Sigmoid colon (tissue), 7 donors: ENCODE measurements at places on chromosomes 12 and 14. TPM values are rescaled to one million over a fixed set of nuclear protein-coding genes. Genes with fewer than 3 reads are reported as not detected.

GRCh38 chr14:76965232-76965631 is 63.3 kb downstream of the IRF2BPL start:
- H3K4me3 ChIP-seq = no peak overlapping the region
- no peak overlapping the region for H3K27ac ChIP-seq
- H3K27me3 ChIP-seq = no peaks in the 10 kb centered on the region
- no peak for DNase-seq
- H3K36me3 ChIP-seq = no peaks in the 10 kb centered on the region

DNA sequence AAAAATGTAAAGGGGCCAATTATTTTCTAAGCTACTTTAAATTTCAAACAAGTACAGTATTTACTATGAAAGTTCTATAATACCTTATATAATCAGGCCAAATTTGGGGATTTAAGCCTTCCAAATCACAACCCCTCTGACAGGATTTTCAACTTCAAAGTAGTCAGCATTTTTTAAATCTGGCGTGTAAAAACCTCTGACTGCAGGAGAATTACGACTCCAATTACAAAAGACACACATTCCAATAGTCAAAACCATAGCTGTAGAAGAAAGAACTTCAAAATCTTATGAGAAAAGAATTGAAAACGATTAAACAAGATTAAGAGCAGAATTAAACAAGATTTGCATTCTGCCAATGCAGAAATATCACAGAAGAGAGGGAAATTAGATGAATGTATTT is 12.7 kb downstream of the OSBPL8 start:
- H3K4me1 ChIP-seq = peaks cover 6% of the 10 kb centered on the region
- H3K4me3 ChIP-seq = no peak overlapping the region
- DNase-seq = no peak
- H3K27ac ChIP-seq = no peak overlapping the region

DNA sequence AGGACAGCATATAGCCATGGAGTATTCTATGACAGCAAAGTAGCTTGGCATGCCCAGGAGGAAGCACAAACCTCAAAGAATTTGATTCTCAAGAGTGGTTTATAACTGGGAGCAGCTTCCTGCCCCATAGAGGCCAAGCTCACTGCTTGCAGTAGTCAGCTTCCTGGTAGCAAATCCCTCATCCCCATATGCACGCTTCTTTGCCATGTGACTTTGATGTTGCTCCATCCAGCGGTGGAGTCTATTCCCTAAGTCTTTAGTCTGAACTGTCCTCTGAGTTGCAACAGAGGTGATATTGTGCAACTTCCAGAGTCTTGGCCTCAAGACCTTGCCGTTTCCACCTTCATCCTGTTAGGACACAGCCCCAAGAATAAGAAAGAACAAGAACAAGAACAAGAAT is 996.8 kb upstream of the TMEM132C start:
- H3K4me3 ChIP-seq = no peak overlapping the region
- no peaks in the 10 kb centered on the region for H3K4me1 ChIP-seq
- no peaks in the 10 kb centered on the region for H3K27me3 ChIP-seq
- no peak for DNase-seq

DNA sequence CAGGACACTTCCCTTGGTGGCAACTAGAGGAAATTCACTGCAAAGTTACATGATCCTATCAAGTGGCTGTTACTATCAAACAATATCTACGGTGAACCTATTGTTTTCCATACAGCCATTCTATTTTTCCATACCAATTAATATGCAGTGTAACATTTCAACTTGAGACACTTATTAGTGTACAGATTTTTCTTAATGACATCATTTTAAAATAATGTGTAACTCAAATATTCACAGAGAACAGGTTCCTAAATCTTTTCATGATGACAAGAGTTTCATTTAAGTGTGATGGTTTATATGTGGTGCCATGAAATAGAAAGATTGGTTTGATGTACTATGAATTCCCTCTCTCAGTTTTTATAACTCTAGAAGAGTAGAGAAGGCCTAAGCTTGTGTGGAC is 291.2 kb upstream of the SOX5 start:
- H3K36me3 ChIP-seq = no peaks in the 10 kb centered on the region
- no peaks in the 10 kb centered on the region for H3K4me1 ChIP-seq
- no peak overlapping the region for H3K4me3 ChIP-seq

Gene PRR4
- 0.68 TPM for total RNA-seq

Gene NUP37
- 20.2 TPM for total RNA-seq

GRCh38 chr14:67977434-67978034 is 158.0 kb downstream of the RAD51B start:
- no peak overlapping the region for H3K4me3 ChIP-seq
- peaks cover 22% of the 10 kb centered on the region for H3K4me1 ChIP-seq
- peak overlapping the region; percentile 49 for H3K27ac ChIP-seq
- H3K27me3 ChIP-seq = no peaks in the 10 kb centered on the region
- no peaks in the 10 kb centered on the region for H3K36me3 ChIP-seq
- no peak for DNase-seq

DNA sequence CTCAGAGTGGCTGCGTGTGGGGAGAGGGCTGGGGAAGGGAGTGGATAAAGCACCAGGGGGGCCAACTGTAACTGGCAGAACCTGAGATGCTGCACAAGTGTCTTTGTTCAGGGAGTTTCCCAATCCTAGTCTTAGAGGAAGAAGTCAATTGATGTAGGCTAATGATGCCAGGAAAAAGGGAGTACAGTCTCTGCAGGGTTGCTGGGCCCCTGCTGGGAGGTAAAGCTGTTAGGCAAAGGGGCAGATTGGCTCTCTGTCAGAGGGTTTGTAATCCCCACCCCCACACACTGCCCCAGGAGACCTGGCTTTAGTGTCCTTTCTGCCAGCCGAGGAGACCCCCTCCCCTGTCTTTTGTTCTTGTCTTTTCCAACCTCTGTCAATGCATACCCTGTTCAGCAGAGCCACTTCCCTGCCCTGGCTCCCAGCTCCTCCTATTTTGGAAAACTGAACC is 178.4 kb downstream of the KCNA5 start:
- no peaks in the 10 kb centered on the region for H3K36me3 ChIP-seq
- no peak overlapping the region for H3K27ac ChIP-seq
- no peaks in the 10 kb centered on the region for H3K27me3 ChIP-seq
- H3K4me1 ChIP-seq = no peaks in the 10 kb centered on the region
- DNase-seq = no peak

GRCh38 chr14:63421226-63421625 is 102.5 kb upstream of the GPHB5 start:
- peaks cover 22% of the 10 kb centered on the region for H3K36me3 ChIP-seq
- no peaks in the 10 kb centered on the region for H3K27me3 ChIP-seq
- H3K4me3 ChIP-seq = no peak overlapping the region
- peaks cover 5% of the 10 kb centered on the region for H3K4me1 ChIP-seq

Gene MYO1A
- total RNA-seq = 1.8 TPM

Gene GPX2
- total RNA-seq = not detected

DNA sequence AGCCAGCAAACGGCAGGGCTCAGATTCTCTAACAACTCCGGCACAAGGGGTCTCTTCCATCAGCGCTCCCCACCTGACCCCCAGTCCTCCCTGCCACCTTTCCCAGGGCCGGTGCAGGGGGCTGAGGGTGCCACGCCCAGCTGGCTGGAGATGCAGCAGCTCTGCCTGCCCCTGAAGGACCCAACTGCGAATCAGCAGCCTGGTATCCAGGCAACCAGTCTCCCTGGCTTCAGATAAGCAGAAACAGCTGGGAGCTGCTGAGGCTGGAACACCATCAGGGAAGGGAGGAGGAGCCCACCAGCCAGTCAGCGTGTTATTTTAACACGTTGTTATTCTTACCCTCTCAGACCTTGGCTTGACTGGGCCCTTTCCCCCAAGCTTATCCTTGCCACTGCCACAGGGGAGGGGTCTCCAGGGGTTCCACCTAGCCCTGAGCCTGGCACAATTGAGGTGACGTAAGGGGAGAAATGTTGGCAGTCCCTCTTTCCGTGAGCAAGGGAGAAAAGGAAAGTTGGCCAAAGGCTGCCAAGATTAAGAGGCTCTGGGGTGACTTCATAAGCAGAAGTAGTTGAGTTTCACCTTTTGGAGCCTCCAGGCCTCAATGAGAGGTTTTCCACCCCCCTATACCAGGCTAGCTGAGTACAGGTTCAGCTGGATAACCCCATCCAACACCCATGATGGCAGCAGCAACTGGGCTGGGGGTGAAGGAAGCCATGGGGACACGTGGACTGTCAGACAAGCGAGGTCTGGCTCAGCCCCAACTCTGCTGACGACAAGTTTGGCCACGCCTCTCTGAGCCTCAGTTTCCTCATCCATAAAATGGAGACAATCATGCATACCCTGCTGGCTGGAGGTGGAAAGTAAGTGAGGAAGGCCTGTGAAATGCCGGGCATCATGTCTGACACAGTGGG is 91.1 kb downstream of the IRF2BPL start:
- peaks cover 28% of the 10 kb centered on the region for H3K4me1 ChIP-seq
- no peak overlapping the region for H3K4me3 ChIP-seq
- no peak for DNase-seq
- H3K36me3 ChIP-seq = no peaks in the 10 kb centered on the region

DNA sequence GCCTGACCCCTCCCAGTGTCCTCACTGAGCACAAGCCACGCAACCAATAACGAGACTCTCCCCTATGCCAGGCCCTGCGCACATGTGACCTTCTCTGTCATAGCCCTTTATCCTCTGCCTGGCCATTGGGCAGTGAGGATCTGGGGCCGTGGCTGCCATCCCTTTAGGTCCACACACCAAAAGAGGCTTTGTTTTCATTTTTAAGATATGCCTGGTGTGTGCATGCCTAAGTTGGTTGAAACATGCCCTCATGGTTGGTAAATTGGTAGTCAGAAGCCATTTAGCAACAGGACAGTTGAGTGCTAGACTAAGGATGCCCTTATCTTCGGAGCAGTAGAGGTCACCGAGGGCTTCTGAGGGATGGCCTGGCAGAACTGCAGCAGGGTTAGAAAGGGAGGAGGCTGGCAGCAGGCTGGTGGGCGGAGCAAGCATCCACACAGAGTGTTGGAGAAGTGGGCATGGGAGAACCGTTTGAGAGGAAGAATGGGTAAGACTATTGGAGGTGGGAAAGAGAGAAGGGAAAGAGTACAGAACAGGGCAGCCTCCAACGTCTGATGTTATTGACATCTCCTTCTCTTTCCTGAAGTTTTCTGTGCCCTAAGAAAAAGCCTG is 75.1 kb downstream of the SLC24A4 start:
- H3K27ac ChIP-seq = no peak overlapping the region
- DNase-seq = no peak
- H3K27me3 ChIP-seq = no peaks in the 10 kb centered on the region
- no peaks in the 10 kb centered on the region for H3K4me1 ChIP-seq
- H3K4me3 ChIP-seq = no peak overlapping the region

- DNase-seq = no peak
- no peaks in the 10 kb centered on the region for H3K36me3 ChIP-seq
- H3K27ac ChIP-seq = no peak overlapping the region
- no peak overlapping the region for H3K4me3 ChIP-seq
- H3K4me1 ChIP-seq = no peaks in the 10 kb centered on the region
- no peaks in the 10 kb centered on the region for H3K27me3 ChIP-seq
Observed at GRCh38 chr14:72213424-72213823, 281.2 kb downstream of the RGS6 start.

Gene PRH2
- 1.4 TPM for total RNA-seq

DNA sequence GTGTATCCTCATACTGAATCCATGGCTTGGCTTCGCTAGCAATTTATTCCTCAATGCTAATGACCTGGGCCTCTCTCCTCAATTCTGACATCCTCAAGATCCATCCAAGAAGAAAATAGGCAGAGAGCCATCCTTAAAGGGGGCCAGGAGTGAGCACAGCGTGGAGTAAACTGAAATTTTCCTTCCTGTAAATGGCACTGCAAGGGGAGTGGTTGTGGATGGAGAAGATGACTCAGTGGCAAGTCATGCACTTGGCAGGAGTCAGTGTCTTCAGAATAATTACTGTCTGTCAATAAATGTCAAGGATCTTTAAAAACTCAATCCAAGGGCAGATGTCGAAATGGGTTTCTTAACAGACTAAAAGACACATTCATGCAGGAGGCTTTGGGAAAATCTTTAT is 88.0 kb upstream of the TMEM132C start:
- H3K4me3 ChIP-seq = no peak overlapping the region
- H3K36me3 ChIP-seq = no peaks in the 10 kb centered on the region
- H3K27me3 ChIP-seq = no peaks in the 10 kb centered on the region
- no peaks in the 10 kb centered on the region for H3K4me1 ChIP-seq
- no peak for DNase-seq
- no peak overlapping the region for H3K27ac ChIP-seq

Gene AVPR1A
- 3.1 TPM for total RNA-seq

Gene C12orf57
- total RNA-seq = 623 TPM
